ENCODE measurements at places on chromosomes 13 and 19.

- DNase-seq: no peak
These were observed 192.0 kb upstream of the SOX1 start for GRCh38 chr13:111874981-111875380.

DNA sequence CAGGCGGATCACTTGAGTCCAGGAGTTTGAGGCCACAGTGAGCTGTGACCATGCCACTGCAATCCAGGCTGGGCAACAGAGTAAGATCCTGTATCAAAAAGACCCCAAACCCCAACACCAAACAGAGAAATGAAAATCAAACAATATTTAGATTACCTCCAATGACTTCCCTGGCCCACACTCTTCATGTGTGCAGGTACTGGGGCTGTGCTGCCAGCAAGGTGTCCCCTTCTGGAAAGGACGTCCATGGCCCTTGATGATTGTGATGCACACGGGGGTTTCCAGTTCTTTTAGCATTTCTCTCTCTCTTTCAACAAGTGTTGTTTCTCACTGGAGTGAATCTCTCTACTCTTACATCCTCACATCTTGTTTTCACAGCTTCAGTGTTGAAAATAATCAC lies 23.7 kb upstream of the LGALS14 start:
- no peak for DNase-seq

DNA sequence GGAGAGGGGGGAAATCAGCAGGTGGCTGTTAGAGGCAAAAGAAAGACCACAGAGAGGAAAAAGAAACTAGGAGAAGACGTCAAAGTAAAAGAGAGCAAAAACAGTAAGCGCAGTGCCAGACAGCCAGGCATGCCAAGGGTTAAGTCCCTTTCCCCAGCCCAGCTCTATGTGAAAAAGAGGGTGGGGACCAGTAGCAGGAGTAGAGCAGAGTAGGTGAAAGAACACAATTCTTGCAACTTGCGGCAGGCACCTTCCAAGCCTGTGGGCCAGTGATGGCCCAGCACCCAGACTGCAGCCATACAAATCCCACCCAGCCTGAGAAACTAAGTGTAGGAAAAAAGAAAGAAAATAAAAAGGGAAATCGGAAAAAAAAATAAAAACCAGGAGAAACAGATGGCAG lies 64.2 kb upstream of the ZNF85 start:
- no peak for DNase-seq

DNA sequence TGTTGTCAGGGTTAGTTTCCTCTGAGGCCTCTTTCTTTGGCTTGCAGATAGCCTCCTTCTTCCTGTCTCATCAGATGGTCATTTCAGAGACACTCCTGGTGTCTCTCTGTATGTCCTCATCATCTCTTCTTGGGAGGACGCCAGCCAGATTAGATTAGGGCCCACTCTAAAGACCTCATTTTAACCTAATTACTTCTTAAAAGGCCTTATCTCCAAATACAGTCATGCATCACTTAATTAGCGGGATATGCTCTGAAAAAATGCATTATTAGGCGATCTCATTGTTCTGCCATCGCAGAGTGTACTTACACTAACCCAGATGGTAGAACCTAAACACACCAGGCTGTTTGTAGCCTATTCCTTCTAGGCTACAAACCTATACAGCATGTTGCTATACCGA lies 89.0 kb downstream of the CDK8 start:
- no peak for DNase-seq

DNA sequence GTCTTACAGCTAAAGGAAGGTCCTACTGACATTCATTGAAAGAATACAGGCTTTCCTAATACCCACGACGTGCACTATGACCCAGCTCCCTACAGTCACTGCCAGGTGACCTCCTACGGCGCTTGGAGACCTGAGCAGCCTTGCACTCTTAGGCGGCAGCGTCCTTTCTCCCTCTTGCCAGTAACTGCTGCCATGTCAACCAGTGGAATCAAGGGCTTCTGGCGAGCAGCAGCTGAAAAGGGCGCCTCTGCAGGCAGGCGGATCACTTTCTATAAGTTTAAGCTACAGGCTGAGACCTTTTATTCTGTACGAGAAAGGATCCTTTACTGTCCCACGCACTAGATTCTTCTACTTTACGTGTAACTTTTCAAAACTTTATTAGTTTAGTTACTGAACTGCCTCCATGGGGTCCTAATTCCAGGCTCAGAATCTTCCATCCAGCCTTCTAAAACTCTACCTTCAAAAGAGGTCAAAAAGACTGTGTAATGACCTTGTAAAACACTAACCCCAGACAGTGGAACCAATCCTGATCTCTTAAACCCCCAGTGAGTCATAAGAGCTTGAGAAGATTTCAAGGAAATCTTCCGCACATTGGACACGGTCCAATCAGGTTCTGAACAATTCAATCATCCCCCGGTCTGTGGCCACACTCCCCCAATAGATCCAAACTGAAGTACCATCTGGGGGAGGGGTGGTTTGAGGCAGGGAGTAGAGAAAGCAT lies 1.9 kb downstream of the KCTD12 start:
- peak; percentile 41 for DNase-seq

GRCh38 chr13:100560498-100561157 lies 28.0 kb downstream of the GGACT start:
- DNase-seq: no peak

DNA sequence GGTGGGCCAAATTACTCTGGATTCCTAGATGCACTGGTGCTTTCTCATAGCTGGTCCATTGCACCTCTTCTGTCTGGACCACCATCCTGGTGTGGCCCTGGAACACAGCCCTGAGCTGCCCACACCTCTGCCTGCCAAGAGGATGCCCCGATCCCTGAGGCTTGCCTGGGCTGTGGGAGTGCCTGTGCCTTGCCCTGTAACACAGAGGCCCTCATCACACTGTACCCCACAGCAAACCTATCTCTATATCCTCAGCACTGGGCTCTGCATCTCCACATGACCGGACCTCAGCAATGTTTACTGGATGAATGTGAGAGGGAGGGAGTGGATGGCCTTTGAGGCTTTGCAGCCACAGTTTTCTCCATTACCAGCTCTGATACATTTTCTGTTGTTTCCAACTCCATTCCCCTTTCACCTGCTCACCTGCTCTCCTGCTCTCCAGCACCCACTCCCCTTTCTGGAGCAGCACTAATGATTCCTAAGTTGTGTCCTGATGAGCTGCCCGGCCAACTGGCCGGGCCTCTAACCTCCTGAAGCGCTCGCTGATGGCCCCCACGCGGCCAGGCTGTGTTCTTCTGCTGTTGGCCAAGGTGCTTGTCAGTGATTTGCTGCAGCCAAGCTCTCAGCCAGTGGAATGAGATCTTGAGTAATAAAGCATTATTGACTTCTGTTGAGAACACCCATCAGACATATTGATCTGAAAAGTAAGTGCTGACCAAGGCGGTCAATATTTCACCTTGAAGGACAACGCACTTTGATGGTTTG lies 232.6 kb downstream of the TEX29 start:
- peak; percentile 53 for DNase-seq

GRCh38 chr13:48909056-48909389 lies 66.7 kb upstream of the FNDC3A start:
- DNase-seq: no peak

- DNase-seq: no peak
These were observed 15.2 kb upstream of the F7 start for GRCh38 chr13:113090415-113090770.

GRCh38 chr13:36142735-36143134 lies 11.6 kb upstream of the DCLK1 start:
- no peak for DNase-seq

DNA sequence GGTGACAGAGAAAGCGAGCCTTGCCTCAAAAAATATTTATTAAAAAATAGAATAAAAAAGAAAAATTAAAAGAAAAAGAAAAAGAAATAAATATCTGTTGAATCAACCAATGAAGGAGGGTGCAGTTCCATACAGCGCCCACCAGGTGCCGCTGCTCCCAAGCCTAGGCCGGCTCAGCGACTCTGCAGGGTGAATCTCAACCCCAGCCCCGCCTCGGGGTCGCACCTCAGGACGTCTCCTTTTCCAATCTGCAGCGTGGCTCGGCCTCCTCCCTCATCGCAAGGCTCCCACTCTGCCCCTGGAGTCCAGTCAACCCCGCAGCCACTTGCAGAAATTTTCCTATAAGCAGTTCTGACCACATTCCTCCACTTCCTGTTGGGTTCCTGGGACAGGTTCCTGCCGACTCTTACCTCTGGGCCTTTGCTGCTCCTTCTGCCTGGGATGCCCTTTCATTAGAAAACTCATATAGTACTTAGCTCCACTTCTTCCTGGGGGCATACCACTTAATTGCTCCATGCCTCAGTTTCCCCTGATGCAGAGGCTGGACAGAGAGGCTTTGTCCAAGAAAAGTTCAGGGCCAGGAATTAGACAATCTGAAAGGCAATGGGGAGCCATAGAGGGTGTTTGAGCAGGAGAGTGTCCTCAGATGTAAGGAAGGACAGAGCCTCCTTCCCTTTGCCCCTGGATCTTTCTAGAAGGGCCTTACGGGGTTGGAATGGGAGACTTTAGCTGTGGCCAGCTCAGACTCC lies 24.3 kb downstream of the NFILZ start:
- DNase-seq: no peak

DNA sequence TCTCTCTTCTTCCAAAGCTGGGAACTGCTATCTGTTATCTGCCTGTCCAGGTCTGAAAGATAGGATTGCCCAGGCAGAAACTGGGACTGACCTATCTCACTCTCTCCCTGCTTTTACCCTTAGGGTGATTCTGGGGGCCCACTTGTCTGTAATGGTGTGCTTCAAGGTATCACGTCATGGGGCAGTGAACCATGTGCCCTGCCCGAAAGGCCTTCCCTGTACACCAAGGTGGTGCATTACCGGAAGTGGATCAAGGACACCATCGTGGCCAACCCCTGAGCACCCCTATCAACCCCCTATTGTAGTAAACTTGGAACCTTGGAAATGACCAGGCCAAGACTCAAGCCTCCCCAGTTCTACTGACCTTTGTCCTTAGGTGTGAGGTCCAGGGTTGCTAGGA lies 5.1 kb downstream of the KLK3 start:
- DNase-seq: no peak

- DNase-seq: no peak
These were observed 84.8 kb downstream of the MAP4K1 start for GRCh38 chr19:38532939-38533338.

DNA sequence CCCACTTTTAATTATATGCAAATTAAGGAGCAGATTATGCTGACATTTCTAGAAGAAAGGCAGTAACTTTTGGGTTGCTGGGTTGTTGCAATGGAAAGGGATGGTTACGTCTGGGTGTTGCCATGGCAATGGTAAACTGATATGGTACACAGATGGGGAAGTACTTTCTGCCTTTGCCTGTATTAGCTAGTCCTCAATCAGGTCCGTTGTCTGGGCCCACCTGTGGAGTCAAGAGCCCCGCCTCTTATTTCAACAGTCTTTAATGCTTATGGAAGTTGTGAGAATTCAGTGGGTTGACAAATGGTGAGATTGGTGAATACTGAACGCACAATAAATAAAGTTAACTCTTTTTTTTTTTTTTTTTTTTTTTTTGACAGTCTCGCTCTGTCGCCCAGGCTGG lies 30.6 kb upstream of the DPP9 start:
- no peak for DNase-seq

DNA sequence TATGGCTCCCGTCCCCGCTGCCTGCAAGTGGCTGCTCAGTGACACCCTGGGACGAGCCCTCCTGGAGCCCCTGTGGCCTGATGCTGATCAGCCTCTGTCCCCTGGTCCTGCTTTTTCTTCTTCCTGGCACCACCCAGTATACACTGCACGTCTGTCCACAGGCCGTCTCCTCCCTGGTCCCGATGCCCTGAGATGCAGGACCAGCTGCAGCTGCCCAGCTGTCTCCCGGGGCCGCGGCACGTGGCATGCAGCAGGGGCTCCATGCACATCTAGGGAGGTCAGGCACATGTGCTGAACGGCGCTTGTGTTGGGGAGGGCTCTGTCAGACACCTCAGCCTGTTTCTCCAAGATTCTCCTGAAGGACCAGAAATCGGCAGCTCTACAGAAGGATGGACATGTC lies 30.2 kb downstream of the ZFR2 start:
- no peak for DNase-seq

DNA sequence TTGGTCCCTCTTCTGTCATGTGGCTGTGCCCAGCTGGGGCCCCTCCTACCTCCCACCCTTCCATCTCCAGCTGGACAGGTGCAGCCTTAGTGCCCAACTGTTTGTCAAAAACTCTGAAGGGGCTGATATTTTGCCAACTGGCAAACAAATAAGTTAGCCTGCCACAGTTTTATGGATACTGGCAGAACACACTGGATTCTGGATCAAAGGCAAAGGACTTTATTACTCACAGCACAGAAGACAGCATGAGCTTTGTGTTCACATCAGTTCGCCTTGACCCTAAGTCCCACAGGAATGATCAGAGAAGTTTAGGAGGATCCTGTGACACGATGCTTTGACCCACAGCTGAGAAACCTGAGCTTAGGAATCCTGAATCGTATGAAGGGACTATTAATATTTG lies 16.4 kb downstream of the KLK2 start:
- no peak for DNase-seq

- DNase-seq: no peak
These were observed 767 bp upstream of the ZNF793 start for GRCh38 chr19:37505958-37506386.

DNA sequence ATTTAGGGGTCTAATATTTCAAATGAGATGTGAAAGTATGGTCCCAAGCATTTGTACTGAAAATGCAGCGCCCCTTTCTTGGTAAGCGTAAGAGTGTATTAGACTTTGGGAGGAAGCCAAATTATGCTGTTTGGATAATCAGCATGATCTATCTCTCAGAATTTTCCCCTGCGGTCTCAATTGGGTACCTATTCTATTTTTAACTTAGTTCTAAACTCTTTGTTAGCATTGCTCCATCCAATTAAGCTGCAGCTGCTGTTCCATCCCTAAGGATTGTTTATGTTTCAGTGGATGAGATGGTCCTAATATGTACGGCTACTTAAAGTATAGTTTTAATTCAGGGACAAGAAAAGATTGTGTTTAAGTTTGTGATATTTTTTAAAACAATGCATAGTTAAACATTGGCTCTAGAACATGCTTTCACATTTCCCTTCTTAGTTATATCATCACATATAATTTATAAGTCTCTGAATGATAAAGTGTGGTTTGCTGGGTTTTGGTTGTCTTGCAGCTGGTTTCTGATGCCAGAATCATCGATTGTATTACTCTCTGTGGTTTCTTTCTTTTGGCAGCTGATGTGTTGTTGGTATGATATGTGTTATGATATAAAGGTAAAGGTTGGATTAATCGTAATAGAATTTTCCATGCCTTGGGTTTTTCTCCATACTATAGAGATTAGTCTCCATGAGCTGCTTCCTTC lies 15.0 kb downstream of the POLR1D start:
- no peak for DNase-seq

DNA sequence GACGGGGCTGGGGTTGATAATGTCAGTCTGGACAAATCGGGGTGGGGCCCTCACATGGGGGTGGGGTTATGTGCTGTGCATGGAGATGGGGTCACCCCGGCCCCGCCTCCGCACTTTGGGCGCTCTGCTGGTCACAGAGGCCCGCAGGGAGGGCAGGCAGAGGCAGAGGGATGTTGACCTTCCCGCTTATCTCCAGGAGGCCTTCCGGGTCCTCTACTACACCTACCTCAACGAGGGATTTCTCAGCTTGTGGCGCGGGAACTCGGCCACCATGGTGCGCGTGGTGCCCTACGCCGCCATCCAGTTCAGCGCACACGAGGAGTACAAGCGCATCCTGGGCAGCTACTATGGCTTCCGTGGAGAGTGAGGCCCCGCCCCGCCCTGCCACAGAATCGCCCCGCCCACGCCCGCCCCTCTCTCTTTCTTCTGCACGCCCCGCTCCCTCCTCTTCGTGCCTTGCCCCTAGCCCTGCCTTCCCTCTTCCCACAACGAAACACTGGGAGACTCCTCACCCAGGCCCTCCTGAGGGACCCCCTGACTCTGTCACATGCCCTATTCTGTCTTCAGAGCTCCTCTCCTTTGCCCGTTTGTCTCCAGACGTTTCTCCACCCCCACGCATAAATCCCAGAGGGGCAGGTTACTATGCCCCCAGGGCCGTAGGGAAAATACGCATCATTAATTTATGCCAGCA lies 32.8 kb downstream of the TMEM161A start:
- DNase-seq: no peak

All from lower leg skin (tissue), 4 donors.